ENCODE measurements at places on chromosomes 5 and 9.

- no peak for DNase-seq
Observed at GRCh38 chr5:157371655-157372471, 88.2 kb upstream of the NIPAL4 start.

DNA sequence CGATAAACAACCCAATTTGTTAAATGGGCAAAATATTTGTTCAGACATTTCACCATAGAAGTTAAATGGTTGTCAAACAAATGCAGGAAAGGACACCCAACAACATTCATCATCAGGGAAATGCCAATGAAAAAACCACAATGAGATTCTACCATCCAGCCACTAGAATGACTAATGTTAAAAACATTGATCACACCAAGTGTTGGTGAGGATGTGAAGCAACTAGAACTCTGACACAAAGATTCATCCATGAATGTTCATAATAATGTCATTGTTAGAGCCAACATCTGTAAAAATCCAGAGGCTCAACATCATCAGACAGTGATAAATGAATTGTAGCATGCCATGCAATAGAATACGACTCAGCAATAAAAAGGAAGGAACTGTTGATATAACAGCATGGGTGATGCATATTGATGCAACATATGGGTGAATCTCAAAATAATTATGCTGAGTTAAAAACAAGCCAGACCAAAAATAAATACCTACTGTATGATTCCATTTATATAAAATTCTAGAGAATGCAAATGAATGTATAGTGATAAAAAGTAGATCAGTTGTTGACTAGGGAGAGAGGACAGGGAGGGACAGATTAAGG lies 55.9 kb upstream of the UNC5A start:
- DNase-seq, result no peak

DNA sequence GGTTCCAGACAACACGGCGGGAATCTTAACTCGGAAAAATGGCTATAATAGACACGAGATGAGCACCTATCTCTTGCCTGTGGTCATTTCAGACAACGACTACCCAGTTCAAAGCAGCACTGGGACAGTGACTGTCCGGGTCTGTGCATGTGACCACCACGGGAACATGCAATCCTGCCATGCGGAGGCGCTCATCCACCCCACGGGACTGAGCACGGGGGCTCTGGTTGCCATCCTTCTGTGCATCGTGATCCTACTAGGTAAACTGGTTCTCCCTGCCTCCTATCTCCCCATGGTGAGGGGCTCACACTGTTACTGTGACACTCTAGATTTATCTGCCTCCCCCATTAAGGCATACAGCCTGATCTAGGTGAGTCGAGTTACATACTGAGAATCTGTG lies 124.2 kb downstream of the CDH6 start:
- no peak for DNase-seq

GRCh38 chr9:36895744-36896260 lies 138.3 kb downstream of the PAX5 start:
- DNase-seq, result no peak

DNA sequence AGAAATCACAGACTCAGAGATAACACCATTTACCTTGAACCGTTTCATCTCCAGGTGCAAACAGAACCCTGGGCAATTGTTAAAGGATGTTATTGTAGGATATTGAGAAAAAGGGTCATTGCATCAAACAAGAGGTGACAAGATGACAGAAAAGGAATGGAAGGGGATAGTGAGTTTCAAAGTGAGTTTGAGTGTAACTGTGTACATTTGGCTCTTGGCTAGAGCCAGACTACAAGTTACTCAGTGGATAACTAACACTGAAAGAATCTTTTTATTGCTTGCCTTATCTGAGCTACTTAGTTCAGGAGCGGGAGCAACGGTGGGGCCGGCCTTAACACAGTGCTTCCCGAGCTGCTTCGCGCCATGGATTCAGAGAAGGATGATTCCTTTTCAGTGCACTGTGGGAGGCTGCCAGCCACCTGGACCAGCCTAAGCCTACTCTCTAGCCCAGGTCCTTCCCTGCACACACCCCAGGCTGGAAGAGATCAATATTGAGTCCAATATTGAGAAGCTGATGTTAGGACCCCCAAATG lies 193.4 kb downstream of the ATPSCKMT start:
- no peak for DNase-seq

DNA sequence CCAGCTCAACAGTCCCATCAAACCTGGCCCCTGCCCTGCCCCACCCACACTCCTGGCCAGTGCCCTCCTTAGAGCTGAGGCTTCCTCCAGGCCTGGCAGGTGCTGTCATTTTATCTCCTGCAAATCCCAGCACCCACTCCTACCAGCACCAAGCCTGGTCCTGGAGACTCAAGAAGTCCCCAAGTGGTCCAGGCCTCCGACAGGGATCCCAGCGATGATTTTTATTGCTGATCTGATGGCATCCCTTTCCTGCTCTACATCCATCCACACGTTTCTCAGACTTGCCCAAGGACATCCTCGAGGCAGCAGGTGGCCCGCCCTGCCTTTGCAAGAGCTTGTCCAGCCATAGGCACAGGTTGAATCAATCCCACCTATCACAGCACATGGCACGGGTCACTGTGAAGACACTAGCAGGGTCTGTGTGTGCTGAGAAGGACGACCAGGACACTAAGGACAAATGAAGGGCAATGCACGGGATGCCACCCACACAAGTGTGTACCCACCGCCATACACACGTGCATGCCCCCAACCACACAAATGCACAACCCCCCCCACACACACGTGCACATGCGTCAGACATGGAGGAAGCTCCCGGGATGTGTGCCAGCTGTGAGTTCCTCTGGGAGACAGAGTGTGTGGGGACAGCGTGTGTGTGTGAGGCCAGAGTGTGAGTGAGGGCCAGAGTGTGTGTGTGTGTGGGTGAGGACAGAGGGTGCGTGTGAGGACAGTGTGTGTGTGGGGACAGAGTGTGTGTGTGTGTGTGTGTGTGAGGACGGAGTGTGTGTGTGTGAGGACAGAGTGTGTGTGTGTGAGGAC lies 62.4 kb upstream of the UBAC1 start:
- DNase-seq, result no peak

GRCh38 chr5:318341-318897 lies 3.1 kb upstream of the AHRR start:
- DNase-seq, result peak; percentile 32

GRCh38 chr5:173265433-173265832 lies 30.4 kb upstream of the NKX2-5 start:
- no peak for DNase-seq

DNA sequence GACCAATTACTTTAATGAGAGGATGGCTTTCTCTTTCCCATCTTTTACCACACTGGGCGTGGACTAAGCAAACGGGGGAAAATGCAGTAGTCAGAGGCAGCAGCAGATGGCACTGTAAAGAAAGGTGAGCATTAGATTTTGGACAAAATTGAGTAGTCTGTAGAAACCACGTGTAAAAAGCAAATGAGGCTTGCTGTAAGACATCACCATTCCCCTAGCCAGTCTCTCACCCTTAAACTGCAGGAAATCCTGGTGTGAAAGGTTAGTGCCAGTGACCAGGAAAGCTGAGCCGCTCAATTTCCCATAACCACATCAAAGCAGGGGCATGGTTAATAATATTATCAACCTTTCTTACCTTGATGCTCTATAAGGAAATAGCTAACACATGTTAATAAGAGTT lies 31.8 kb downstream of the SPATA31C2 start:
- DNase-seq, result peak; percentile 13

DNA sequence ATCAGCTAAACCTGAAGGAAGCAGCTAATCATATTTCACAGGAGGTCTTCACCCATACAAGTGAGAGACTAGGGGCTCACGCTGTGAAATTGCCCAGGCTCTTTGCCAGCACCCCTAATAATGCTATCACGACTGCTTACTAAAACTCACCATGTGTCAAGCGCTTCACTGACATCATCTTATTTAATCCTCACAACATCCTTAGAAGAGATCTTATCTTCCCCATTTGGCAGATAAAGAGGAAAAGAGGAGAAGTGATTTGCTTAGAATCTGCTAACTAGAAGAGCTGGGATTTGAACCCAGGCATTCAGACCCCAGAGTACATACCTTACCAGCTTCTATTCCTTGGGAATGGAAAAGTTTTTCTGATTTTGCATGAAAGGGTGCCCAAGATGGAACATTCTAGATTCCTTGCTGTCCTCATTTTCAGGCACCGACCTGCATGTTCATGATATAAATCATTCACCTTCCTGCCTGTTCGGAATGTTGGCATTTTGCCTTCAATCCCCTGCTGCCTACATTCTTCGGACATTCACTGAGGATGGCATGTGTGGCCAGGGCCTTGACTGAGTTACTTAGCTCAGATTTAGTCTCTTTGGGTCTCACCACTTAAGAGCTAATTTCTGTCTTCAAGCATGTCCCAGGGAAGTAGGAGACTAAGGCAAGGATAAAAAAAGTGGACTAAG lies 88.1 kb downstream of the SH3TC2 start:
- no peak for DNase-seq

DNA sequence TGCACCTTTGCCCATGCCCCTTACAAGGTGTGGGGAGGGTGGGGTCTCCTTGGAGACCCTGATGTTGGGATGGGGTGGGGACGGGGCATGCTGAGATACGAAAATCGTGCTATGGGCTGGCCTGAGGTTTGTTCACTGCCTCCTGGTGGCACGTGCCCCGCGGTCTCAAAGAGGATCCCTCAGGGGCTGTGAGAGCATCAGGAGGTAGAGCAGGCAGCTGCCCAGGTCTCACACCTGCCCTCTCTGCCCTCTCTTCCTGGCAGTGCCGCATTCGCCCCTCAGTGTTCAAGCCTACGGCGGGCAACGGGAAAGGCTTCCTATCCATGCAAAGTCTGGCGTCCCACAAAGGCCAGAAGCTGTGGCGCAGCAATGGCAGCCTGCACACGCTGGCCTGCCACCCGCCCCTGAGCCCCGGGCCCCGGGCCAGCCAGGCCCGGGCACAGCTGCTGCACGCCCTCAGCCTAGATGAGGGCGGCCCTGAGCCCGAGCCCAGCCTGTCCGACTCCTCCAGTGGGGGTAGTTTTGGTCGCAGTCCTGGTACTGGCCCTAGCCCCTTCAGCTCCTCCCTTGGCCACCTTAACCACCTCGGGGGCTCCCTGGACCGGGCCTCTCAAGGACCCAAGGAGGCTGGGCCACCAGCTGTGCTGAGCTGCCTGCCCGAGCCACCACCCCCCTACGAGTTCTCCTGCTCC lies 6.7 kb downstream of the N4BP3 start:
- no peak for DNase-seq

DNA sequence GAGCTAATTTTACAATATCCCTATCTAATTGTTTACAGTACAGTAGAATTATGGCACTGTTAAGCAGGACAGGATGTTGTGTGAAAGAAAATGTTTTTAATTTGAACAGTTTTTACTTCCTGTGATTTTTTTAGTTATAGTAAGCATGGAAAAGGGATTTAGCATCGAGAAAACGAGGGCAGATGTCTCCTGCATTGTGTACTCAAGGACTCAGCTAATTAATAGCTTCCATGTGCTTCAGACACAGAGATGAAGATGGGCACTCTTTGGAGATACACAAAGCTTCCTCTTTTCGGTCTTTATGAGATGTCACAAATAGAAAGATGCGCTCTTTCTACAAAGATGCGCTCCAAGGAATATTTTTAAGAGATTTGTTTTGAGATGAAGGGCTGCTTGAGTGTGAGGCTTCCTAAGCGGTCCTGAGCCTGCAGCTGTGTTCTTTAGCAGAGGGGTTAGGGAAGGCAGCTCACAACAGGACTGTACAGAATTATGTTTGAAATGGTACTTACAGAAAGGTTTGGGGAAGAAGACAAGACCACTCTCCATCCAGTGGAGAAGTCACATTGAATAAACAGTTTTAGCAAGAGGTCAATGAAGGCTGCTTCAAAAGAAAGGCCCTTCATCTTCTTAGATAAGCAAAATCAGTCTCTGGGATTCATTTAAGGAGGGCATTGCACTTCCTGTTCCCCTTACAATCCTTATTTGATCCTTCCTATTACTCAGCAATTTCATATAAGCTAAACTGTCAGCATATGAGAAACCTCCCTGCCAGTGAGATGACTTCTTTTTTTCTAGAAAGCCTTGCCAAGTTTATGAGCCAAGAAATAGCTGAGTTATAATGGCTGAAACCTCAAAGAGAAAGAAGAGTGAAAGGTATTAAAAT lies 311.5 kb downstream of the EFNA5 start:
- DNase-seq, result no peak

DNA sequence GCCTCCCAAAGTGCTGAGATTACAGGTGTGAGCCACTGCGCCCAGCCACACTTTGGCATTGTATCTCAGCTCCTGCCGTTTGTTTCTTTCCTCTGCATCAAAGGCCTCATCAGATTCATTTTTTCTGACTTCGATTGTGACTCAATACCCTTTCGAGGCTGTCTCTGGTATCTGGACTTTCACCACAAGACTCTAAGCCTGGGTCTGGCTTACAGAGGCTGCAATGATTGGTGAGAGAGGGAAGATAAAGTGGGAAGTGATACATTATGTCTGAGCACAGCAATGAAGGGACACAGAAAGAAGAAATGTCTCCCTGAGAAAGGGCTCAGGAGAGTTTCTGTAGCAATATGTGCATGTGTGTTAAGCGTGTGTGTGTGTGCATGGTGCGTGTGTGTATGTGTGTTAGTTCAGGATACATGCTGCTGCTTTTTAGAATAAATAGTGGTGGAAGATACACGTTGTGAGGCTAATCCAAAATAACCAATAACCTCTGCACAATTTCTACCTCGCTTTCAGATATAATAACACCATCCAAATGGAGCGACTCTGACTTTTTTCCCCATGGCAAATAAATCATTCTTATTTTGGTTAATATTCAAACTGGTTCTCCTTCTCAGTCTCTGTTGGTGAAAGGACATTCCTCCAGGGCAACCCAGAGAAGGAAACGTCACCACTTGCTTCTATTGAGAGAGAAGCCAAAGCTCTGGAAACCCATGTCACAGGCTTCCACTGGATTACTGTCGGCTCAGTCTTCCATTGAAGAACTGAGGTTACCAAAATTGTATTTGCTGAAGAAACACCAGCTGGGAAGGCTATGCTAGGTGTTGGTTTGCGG lies 8.1 kb upstream of the DAB2 start:
- DNase-seq, result no peak

- peak; percentile 80 for DNase-seq
Observed at GRCh38 chr9:95753762-95754465, 121.6 kb upstream of the ERCC6L2 start.

DNA sequence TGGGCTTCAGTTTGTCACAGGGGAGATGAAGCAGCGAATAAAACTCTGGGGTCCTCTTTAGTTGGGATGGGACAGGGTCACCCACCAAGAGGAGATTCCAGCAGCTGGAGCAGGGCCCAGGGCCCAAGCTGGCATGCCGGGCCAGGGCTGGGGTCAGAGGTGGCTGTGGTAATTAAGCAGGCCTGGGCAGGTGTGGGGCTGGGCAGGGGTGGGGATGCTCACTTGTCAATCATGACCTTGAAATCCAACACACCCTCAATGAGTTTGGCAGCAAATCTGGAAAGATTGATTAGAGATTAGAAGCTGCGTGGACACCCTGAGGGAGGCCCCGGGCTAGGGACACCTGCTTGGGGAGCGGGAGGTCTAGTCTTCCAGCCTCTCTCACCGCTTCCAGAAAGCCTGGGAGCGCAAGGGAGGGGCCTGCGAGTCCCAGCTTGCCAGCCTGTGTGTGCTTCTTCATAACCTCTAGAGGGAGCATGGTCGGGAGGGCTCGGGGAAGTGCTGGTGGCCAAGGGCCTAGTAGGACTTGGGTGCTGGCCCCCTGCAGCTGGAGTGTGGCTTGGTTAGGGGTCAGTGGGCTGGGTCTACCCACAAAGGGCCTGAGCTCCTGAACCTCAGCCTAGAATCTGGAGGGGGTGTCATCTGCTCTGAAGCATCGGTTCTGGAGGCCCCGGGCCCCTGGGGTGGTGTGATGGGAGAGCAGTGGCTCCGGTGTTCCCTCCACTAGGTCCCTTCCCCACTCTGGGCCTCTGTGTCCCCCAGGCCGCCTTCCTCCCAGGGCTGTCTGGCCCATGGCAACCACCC lies 7.6 kb downstream of the CRAT start:
- DNase-seq, result peak; percentile 36

GRCh38 chr9:133377721-133378216 lies 1.6 kb downstream of the STKLD1 start:
- no peak for DNase-seq
